ENCODE measurements at places on chromosomes 12 and 14.

DNA sequence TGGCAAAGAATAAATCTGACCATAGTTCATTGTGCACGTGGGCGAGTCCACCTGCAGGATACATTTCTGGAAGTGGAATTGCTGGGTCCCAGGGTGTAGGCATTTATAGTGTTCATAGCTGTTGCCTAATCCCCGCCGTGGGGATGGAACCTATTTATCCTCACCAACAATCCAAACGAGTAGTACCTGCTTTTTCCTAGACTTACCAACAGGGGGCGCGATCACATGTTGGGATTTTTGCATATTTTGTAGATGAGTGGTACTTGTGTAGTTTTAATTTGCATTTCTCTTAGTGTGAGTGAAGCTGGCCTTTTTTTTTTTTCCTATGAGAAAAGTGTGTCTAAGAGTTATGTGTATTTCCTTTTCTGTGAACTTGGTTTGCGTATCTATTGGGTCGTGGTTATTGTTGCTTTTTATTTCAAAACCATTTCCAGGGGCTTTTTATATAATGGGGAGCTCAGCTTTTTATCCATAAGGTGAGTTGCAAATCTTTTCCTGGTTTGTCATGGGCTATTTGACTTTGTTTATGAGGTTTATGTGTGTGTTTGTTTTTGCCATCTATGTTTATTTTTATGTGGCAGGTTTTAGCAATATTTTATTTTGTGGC is 67.2 kb downstream of the CCDC92 start:
- DNase-seq = peak; percentile 56

DNA sequence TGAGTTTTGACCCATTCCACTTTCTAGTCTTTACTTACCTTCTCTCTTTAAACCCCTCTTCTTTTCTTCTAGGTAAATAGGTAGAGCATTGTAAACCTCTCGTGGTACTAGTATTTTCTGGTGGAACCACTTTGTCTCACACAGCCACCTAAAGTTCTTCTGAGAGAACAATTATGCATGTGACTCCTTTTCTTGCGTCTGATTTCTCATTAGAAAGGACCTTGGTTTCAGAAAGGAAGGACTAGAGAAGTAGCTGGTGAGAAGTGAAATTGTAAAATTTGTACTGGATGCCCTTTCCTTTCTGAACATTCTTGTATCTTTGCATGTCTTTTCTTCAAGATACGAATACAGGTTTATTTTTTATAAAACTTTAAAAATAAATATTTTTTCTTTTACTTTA is 99.0 kb downstream of the NUBPL start:
- no peak for DNase-seq

GRCh38 chr12:15547691-15548090 is 225.4 kb downstream of the PTPRO start:
- no peak for DNase-seq

DNA sequence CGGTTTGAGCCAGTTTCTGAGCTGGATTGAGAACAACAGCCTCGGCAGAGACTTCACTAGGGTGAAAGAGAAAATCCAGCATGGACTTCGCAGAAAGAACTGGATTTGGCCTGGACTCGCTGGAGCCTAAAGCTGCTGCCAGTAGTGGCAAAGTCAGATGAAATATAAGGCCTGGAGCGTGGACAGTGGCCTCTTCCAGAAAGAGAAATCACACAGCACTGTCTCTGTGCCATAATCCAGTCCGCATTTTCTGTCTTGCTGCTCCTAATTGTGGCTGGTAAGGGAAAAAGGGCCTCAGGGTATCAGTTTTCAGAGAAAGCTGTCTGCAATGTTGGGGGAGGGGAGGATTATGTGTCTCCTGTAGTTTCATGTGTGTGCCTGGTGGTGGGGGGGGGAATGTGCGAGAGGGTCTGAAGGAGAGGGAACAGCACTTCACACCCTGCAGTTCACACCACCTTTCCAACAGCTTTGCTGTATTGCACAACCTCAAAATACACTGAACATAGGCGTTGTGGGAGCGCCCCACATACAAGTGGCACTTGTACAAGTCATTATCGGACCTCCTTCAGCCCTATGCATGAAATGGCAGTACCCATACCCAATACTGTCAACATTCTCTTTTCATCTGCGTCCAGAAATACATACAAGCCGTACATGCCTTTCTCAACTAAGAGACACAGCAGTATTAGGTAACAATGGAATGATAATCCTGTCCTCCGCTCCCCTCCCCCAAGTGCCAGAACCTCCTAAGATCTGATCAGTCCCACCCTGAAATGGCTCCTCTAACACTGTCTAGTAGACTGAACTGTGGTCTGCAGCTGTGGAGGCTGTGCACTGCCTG is 107.5 kb upstream of the ATF7IP start:
- peak; percentile 68 for DNase-seq

GRCh38 chr12:132018193-132018916 is 68.6 kb downstream of the EP400 start:
- no peak for DNase-seq
